ENCODE measurements at places on chromosomes 2 and 18.
A peak's percentile ranks its signal among the peaks of the same experiment; 100 is the strongest.

DNA sequence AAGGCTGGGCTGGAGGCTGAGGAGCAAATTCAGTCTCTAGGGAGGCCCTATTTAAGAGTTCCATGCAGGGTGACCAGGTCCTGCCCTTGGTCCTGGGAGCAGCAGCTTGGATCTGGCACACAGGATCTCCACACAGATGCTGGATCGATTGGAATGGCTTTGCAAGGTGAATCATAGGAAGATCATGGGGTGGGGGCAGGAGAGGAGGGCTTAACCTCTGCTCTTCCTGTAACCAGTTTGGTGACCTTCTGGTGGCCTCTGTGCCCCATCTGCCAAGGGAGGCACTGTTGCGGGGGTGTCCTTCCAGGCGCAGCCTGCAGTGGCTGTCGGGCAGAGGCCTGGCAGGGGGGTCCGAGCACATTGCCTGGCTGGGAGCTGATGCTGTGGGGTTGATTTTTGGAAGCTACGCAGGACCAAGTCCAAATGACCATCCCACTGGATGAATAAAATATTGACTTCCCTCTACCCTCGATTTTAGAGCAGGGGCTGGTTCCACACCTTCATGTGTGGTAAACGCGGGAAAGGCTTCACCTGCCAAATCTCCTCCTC lies 79.7 kb downstream of the EDAR start:
- DNase-seq: no peak

DNA sequence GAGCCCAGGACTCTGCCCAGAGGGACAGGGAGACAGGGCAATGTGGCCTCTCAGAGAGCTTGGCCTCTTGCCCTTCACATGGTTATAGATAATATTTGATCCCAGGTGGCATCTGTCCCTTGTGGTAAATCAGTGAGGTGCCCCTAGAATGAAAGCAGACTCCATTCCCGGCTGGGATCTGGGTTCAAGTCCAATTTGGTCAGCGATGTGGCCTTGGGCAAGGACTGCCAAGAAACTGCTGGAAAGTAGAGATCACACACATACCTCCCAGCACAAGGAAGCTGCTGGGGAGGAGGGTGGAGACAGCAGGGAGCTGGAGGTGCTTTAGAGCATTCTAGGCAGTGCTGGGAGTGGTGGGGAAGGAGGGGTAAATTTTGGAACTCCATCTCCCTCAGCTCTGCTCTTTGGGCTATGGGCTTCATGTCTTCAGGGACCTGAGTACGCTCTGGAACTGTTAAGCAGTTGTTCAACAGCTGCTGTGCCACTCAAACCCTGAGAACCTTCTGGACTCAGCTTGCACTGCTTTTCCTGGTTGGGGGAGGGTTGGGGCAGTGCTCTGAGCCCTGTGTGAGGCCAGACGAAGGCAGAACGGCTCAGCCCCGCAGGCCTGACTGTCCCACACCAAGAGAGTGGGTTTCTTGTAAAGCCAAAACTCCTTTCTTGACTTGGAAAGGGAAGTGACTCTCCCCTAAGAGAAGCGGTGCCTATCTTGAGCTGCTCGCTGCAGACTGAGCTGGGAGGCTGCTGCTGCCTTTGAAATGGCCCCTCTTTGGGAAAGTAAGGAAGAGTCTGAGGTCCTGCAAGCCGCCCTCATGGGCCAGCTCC lies 23.0 kb downstream of the INPP5D start:
- no peak for DNase-seq

GRCh38 chr2:187208199-187208785 lies 239.8 kb downstream of the CALCRL start:
- DNase-seq: no peak

- no peak for DNase-seq
Measured at GRCh38 chr2:16430846-16431245, 234.8 kb downstream of the CYRIA start.

- DNase-seq: no peak
Measured at GRCh38 chr2:106096299-106097037, 97.6 kb downstream of the UXS1 start.

DNA sequence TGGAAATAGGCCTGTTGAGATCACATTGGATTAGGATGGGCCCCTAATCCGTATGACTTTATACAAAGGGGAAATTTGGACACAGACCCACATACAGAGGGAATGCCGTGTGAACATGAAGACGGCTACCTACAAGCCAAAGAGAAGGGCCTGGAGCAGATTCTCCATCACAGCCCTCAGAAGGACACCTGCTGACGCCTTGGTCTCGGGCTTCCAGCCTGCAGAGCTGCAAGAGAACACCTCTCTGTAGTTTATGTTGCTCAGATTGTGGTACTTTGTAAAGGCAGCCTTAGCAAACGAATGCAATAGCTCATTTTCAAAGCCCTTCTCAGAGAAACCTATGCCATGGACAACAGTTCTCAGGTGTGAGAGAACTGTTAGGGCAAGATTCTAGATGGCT lies 86.1 kb downstream of the LONRF2 start:
- DNase-seq: no peak

DNA sequence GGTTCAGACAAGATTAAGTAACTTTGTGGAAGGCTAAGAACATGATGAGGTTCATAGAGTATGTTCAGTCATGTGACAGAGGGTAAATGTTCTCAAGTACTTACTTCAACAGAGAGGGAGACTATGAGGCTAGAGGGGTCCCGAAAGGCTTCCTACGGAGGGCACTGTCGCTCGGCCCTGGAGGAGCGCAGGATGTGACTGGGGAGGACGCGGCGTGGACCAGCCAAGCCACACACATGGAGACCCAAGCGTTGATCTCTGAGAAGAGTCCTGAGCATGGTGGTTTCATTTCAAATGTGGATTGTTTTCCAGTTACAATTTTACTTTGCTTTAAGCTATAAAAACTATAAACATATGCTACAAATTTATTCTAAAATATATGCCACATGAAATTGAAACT lies 227.5 kb downstream of the PTGR3 start:
- DNase-seq: no peak

DNA sequence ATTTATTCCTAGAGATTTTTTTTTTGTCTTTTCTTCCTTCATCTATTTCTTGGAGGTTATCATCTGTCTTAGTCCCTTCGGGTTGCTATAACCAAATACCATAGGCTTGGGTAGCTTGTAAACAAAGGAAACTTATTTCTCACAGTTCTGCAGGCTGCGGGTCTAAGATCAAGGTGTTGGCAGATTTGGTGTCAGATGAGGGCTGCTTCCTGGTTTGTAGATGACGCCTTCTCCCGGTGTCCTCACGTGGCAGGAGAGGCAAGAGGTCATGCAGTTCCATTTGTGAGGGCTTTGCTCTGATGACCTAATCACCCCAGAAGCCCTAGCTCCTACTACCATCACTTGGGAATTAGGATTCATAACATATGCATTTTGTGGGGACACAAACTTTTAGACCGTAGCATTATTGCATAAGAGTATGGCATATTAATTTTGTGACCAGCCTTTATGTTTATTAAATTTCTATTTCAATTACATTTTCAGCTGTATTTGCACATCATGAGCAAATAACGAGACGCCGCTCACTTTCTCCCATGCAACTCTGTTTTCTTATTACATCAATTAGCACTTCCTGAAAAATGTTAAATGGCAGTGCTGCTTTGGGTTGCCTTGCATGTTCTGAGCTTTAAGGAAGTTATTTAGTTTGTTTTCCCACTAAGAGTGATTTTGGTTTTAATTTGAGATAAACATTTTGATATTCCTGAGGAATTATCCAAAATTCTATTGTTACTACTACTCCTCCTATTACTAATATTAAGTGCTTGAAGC lies 246.4 kb upstream of the HDAC4 start:
- no peak for DNase-seq

DNA sequence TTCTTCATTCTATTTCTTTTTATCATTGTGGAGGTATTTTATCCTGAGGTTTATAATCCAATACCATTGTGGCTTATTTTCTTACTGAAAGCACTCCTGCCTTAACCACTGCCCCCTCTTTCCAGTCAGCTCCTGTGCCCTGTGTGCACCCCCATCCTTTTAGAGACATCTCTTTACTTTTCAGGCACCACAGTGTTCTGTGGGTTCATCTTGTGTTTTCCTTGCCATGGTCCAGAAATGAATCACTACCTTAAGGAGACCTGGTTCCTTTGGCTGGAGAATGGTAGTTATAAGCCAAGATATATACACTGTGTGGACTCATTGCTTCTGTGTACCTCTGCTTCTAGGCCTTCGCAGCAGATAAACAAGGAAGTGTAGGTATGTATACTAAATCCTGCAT lies 278.3 kb downstream of the PTGR3 start:
- DNase-seq: no peak

GRCh38 chr2:7180638-7181370 lies 263.6 kb downstream of the RNF144A start:
- no peak for DNase-seq

- DNase-seq: peak; percentile 92
Measured at GRCh38 chr2:96868555-96869280, 1.2 kb downstream of the SEMA4C start.

GRCh38 chr18:41268271-41268670 lies 686.8 kb upstream of the PIK3C3 start:
- DNase-seq: no peak

DNA sequence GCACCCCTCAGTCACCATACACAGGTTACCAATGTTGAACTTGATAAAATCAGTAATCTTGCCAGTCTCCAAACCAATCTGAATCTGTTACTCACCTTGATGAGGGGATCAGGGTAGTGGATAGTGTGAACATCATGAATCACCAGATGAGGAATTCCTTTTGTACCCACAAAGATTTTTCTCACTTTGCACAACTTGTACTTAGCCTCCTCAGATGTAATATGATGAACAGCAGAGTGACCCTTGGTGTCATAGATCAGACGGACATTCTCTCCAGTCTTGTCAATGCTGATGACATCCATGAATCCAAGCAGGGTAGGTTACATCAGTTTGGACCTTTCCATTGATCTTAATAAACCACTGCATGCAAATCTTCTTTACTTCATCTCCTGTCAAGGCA lies 54.7 kb downstream of the MDH1 start:
- peak; percentile 16 for DNase-seq

GRCh38 chr18:63237881-63238692 lies 81.5 kb downstream of the BCL2 start:
- DNase-seq: peak; percentile 90

- DNase-seq: no peak
Measured at GRCh38 chr18:24958001-24958400, 394.0 kb downstream of the ZNF521 start.

- DNase-seq: no peak
Measured at GRCh38 chr2:223029287-223029686, 22.7 kb upstream of the KCNE4 start.

GRCh38 chr2:38075507-38076151 lies at the start of gene CYP1B1:
Gene CYP1B1 (minus strand): TSS chr2:38076151. CDS start chr2:38075388, 763 bp downstream.
- no peak for DNase-seq

DNA sequence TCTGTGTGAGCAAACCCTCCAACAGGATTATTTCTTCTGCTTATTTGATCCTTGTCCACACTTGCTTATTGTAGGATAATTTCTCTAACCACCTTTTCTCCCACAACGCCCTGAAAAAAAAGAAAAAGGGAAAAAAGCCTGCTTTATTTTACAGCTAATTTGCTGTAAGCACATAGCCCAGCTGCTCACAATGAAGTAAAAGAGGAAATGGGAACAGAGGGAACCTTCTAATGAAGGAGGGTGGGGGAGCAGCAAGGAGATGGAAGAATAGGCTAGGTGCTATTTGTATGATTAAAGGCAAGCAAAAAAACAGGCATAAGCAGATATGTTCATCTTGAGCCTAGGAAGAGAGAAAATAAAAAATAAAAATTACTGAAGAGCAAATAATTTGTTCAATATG lies 331.6 kb downstream of the TXNL1 start:
- no peak for DNase-seq

DNA sequence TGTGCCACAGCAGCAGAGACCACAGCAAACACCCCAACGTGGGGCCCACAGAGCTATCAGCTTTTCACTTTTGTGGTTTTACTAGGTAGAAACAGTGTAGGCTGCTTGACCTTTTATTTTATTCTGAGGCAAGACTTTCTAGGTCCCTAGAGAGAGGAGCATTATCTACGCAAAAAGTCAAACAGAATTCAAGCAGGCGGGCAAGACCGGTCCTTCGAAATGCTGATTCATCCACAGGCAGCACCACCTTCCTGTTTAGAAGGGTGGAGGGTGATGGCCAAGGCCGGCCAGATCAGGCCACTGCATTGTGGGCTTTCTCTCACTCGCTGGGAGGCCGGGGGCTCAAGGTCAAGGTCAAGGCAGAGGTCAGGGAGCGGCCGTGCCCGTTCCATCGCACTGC lies 573.0 kb downstream of the GALR1 start:
- no peak for DNase-seq

- no peak for DNase-seq
Measured at GRCh38 chr2:118967124-118967880, 25.3 kb downstream of the MARCO start.

- no peak for DNase-seq
Measured at GRCh38 chr2:104866122-104866864, 12.4 kb downstream of the POU3F3 start.

GRCh38 chr2:75574106-75574505 lies 13.4 kb upstream of the EVA1A start:
- peak; percentile 40 for DNase-seq

DNA sequence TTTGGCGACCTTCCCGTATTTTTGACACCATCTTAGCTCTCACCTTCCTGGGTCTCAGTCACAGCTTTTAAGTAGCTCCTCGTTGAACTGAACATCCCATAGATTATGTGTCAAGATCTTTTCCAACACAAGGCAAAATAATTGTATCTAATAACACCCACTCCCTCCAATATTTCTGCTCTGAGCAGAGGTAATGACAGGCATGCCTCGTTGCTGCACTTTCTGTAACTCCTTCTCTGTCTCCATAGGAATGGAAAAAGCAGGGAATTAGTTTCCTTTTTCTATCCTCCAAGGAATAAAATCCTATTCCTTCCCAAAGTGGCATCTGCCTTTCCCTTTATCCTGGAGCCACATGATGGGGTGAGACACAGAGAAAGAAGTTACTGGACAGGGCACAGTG lies 174.0 kb upstream of the CDH20 start:
- DNase-seq: no peak

DNA sequence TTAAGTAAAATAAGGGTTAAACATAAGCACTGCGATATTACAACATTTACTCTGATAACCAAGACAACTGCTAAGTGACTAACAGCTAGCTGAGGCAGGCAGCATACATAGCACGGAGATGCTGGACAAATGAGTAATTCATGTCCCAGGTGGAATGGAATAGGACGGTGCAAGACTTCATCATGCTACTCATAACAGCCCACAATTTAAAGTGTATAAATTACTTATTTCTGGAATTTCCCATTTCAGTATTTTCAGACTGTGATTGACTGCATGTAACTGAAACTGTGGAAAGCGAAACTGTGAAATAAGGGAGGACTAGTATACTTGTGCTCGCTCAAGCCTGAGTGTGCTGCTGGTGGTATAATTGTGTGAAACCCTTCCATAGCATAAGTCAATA lies 12.9 kb downstream of the IER3IP1 start:
- DNase-seq: peak; percentile 66

Data from EL (cell line).